ENCODE measurements at places on chromosomes 16 and 17.

DNA sequence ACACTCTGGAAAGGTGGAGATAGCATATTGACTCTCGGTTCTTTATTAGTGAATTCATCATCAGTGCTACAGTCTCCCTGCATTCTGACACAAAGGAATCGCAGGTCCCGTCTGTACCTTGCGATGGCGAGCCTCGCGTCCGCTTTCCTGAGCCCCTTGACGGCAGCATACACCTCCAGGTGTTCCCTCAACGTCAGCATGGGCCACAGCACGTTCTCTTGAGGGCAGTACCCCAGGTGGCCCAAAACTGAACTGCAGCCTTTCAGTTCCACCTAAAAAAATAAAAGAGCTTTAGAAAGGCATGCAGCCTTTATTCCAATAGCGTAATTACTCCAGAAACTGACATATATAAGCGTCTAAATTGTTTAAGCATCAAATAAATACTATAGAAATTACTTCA lies 24.2 kb upstream of the ABCA9 start:
- no peak for DNase-seq

DNA sequence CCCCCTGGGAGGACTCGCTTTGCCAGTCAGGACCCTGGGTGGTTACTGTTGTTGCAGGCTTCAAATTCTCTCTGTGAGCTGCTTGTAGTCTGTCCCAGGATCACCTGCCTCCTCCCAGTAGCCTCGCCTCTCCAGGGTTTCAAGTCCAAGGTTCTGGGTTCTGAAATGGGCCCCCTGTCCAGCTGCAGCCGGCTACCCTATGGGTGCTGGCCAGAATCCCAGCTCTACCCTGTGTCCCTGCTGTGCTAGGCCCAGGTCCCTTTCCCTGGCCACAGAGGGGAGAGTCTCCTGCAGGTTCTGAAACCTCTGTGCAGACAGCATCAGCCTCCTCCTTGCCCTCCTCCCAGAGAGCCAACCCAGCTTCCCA lies 21.4 kb downstream of the UNC13D start:
- DNase-seq: no peak

DNA sequence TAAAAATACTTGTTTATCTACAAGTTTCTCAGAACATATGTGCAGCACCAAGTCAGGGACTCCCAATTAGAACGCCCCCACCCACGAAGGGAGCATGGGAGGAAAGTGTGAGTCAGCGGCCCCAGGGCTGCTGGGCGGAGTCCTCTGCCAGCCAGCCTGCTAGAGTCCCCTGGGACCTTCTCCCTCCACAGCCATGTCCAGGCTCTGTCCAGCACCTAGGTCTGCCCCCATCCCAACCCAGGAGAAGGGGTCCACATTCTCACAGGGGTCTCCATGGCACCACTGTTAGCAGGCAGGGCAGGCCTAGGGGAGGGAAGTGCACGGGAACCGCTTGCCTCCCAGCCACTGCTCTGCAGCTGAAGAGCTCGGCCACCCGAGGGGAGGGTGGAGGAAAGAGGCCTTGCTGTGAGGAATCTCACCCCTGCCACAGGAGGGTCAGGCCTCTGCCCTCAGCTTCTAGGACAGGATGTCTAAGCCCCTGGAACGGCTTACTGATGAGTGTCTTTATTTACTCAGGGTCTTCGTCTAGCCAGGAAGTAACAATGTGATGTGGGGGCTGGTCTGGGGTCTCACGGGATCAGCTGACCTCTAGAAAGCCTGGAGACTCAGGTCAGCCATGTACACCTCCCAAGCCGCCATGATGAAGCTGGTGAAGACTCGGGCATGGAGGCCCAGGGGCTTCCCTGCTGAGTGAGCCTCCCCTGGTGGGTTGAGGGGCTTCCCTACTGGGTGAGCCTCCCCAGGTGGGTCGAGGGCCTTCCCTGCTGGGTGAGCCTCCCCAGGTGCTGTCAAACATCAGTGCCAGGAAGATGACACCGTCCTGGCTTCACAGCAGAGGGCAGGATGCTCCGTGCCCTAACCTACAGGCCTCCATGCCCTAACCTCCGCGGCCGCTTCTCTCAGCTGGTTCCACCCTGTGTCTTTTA lies 190.3 kb downstream of the RBFOX3 start:
- no peak for DNase-seq

GRCh38 chr16:3264137-3265036 lies 8.0 kb upstream of the MEFV start:
- DNase-seq: peak; percentile 84
